Caki2 (cell line): ENCODE measurements at places on chromosomes 7 and 10.
A peak's percentile ranks its signal among the peaks of the same experiment; 100 is the strongest.

- no peak for DNase-seq
Observed at GRCh38 chr10:24255881-24256311, 47.0 kb downstream of the KIAA1217 start.

GRCh38 chr10:124010563-124011131, 82.8 kb downstream of the CHST15 start:
- peak; percentile 21 for DNase-seq

DNA sequence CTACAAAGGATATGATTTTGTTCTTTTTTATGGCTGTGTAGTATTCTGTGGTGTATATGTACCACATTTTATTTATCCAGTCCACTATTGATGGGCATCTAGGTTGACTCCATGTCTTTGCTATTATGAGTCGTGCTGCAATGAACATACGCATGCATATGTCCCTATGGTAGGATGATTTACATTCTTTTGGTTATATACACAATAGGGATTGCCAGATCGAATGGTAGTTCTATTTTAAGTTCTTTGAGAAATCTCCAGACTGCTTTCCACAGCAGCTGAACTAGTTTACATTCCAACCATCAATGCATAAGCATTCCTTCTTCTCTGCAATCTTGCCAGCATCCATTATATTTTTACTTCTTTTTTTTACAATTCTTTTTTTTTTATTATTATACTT, 35.6 kb upstream of the FAM13C start:
- no peak for DNase-seq

DNA sequence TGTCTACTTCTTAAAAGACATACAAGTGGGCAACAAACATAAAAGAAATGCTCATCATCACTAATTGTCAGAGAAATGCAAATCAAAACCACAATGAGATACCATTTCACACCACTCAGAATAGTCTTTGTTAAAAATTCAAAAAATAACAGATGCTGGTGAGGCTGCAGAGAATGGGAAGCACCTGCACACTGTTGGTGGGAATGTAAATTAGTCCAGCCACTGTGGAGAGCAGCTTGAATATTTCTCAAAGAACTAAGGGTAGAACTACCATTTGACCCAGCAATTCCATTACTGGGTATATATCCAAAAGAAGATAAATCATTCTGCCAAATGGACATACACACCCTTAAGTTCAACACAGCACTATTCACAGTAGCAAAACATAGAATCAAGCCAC, 61.8 kb upstream of the STEAP1 start:
- no peak for DNase-seq

- no peak for DNase-seq
Observed at GRCh38 chr7:107843184-107843583, 40.2 kb upstream of the SLC26A3 start.

DNA sequence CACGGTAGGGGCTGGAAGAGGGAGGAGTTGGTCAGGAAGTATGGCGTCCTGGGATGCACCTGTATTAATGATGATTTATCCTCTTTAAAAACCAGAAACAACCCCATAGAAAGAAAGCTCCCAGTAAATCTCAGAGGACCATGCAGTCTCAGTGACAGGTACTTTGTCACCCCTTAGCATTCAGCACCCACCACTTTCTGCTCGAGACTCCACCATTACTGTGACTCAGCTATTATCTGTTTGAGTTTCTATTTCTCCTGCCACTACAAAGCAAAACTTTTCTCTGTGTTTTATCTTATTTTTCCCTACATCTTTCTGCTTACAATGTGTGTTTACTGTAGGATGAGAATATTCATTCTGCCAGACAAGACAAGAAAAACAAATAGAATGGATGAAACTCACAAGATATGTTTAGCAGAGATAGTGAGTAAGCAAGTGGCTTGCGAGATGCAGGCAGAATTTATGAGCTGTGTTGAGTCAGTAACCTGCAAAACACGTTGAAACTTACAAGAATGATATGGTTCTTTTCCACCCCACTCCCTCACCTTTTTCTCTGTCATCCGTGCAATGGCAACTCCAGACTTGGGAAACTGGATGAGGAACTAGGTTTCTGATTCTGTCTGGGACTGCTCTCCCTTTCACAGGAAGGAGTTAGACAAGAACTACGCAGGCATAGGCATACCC, 127.1 kb downstream of the AOAH start:
- DNase-seq: peak; percentile 18

- DNase-seq: no peak
Observed at GRCh38 chr7:30646154-30646553, 36.1 kb downstream of the CRHR2 start.

GRCh38 chr7:151179946-151180345, 7.1 kb downstream of the ASB10 start:
- DNase-seq: no peak

- DNase-seq: no peak
Observed at GRCh38 chr10:92691591-92692079, 1.9 kb downstream of the HHEX start.

- DNase-seq: peak; percentile 78
Observed at GRCh38 chr10:80662429-80663261, 124.9 kb downstream of the SH2D4B start.

- DNase-seq: no peak
Observed at GRCh38 chr10:44755481-44755880, 155.7 kb upstream of the TMEM72 start.

- peak; percentile 66 for DNase-seq
Observed at GRCh38 chr7:151875942-151876898, 695 bp downstream of the PRKAG2 start.

DNA sequence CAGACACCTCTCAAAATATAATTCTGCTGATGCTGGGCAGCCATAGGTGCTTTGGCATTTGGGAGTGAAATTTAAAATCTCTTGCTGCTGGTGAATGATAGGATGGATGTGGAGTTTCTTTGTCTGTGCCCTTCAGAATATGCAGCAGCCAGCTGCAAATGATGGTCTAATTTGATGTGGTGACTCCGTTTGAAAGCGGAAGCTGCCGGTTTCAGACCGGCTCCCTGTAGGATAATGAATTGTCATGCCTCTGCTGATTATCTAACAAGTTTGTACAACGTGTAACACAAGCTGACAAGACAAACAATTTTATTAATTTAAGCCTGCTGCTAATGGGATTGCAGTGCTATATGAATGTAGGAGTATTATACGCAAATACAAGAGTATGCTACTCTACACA, 103.5 kb downstream of the SND1 start:
- DNase-seq: no peak
